Left colon (tissue), 2 donors: ENCODE measurements at places on chromosomes 7 and 10. TPM values are rescaled to one million over a fixed set of nuclear protein-coding genes. Genes with fewer than 3 reads are reported as not detected.

Gene AGMO
- 1.9 TPM for total RNA-seq

Gene IFIT1B
- not detected for total RNA-seq

Gene NDUFB8
- 214 TPM for total RNA-seq

Gene CYP2C19
- total RNA-seq: 3.9 TPM

Gene FXYD4
- not detected for total RNA-seq

Gene EN2
- total RNA-seq: not detected

Gene KCNH2
- 10.4 TPM for total RNA-seq

Gene TMEM130
- total RNA-seq: 0.24 TPM

Gene C10orf67
- total RNA-seq: not detected

Gene PLA2G12B
- 29.5 TPM for total RNA-seq

Gene CPA2
- 1.1 TPM for total RNA-seq

Gene SUFU
- 8.0 TPM for total RNA-seq

Gene KLHDC10
- total RNA-seq: 27.9 TPM

Gene HPS6
- total RNA-seq: 25.0 TPM

Gene VWA2
- 1.1 TPM for total RNA-seq

Gene FAM20C
- total RNA-seq: 16.9 TPM

Gene CTAGE4
- 15.2 TPM for total RNA-seq

Gene CADPS2
- total RNA-seq: 12.1 TPM

Gene GJD4
- total RNA-seq: not detected

Gene BTBD16
- 0.15 TPM for total RNA-seq

Gene OR6B1
- not detected for total RNA-seq

Gene GPC2
- total RNA-seq: 5.7 TPM

Gene SYCE1
- total RNA-seq: not detected

Gene SERPINE1
- total RNA-seq: 1.8 TPM

Gene PHF14
- total RNA-seq: 26.4 TPM

Gene INA
- 0.18 TPM for total RNA-seq

Gene SH2D4B
- total RNA-seq: not detected

Gene KNDC1
- total RNA-seq: 0.06 TPM

Gene VWDE
- total RNA-seq: 1.5 TPM

Gene ACHE
- 29.2 TPM for total RNA-seq

Gene SLC26A4
- total RNA-seq: 0.08 TPM

Gene EFCAB10
- total RNA-seq: not detected

Gene PGAM2
- 0.58 TPM for total RNA-seq

Gene ZNF775
- total RNA-seq: 7.1 TPM

Gene JMJD1C
- 75.0 TPM for total RNA-seq

Gene TMEM213
- not detected for total RNA-seq

Gene LRRC17
- 1.4 TPM for total RNA-seq

Gene PTF1A
- total RNA-seq: not detected

Gene LEP
- total RNA-seq: not detected

Gene KCP
- 0.81 TPM for total RNA-seq

Gene TRPV5
- total RNA-seq: not detected

Gene METTL27
- 3.7 TPM for total RNA-seq

Gene TBRG4
- total RNA-seq: 80.9 TPM

Gene SFRP5
- total RNA-seq: 0.82 TPM

Gene ACBD7
- total RNA-seq: 0.25 TPM

Gene C10orf53
- total RNA-seq: not detected

Gene XRCC2
- total RNA-seq: 1.3 TPM

Gene NFE2L3
- total RNA-seq: 8.8 TPM

Gene MYL10
- not detected for total RNA-seq

Gene CHST15
- total RNA-seq: 2.7 TPM

Gene AKR1C3
- 173 TPM for total RNA-seq
